Activated T-cell treated with anti-CD3 and anti-CD28 coated beads, Interleukin-2, amount 50 U/mL, for 72 hours (primary cell): ENCODE measurements at places on chromosomes 7 and 10. TPM values are rescaled to one million over a fixed set of nuclear protein-coding genes. Genes with fewer than 3 reads are reported as not detected.

SLC26A5 gene
- not detected for total RNA-seq

SFRP4 gene
- total RNA-seq, result not detected

GBX1 gene
- total RNA-seq, result not detected

PROSER2 gene
- 1.6 TPM for total RNA-seq

CRTAC1 gene
- not detected for total RNA-seq
